Activated T-helper 1 cell treated with Interleukin-2 at 50 U/mL for 16 hours (primary cell): ENCODE measurements at places on chromosomes 1 and 21.

DNA sequence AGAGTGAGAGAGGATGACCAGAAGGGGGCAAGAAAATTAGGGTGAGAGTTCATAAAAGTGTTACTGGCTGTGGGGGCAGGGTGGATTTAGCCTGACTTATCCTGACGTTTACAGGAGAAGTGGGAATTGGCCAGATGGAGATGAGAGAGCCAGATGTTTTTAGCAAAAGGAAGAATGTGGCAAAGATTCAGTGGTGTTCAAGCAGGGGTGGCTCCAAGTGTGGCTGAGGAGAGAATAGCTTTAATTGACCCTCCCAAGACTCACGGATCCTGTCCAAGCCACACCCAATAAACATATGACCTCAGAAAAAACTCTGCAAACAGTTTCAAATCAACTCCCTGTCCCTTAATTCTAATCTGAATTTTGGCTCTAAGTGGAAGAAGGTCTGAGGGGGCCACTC, 35.2 kb upstream of the EDEM3 start:
- DNase-seq = no peak

GRCh38 chr1:109290998-109291397, 8.1 kb upstream of the PSRC1 start:
- no peak for DNase-seq

GRCh38 chr1:113763661-113764060, 4.4 kb upstream of the PHTF1 start:
- no peak for DNase-seq

- no peak for DNase-seq
Measured at GRCh38 chr1:185238447-185238846, 78.6 kb downstream of the IVNS1ABP start.

DNA sequence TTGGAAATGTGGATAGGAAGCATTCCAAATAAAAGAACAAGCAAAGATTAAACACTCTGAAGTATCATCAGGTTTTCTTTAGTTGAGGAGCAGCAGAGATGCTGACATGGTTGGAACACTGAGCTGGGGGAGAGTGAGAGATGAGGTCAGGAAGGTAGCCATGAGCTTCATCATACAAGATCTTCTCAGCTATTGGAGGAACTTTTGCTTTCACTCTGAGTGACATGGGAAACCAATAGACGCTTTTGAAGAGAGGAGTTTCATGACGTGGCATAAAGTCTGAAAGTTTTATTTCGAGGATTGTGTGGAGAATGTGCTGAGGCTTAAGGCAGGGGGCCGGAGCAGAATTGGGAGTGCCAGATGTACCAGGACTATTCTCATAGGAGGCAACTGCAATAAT, 616.2 kb upstream of the CAMK1G start:
- no peak for DNase-seq

GRCh38 chr1:228150461-228151179, 890 bp downstream of the GJC2 start:
- DNase-seq = no peak

- no peak for DNase-seq
Measured at GRCh38 chr1:238832106-238832505, 554.3 kb upstream of the CHRM3 start.

GRCh38 chr1:46622344-46622743, 5.7 kb upstream of the MOB3C start:
- no peak for DNase-seq

- DNase-seq = no peak
Measured at GRCh38 chr1:18556364-18556763, 74.3 kb upstream of the PAX7 start.

- no peak for DNase-seq
Measured at GRCh38 chr1:61864489-61864888, 122.2 kb downstream of the PATJ start.
